ENCODE measurements at places on chromosomes 16 and 17.

DNA sequence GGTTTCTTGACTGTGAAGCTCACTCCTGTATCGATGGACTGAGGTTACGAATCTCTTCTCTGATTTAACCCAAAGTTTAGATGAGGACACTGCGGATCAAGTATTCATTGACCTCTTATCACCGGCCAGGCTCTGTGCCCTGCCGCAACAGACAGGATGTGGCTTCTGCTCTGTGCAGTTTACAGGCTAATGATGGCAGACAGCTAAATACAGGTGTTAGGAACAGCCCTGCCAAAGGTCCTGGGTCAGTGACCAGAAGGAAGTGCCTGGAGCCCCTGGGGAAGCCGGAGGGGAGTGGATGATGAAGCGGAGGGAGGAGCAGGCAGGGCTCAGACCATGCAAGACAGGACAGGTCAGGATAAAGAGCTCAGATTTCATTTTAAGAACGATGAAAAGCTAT lies 44.4 kb downstream of the HAPSTR1 start:
- DNase-seq, result no peak

GRCh38 chr17:58338841-58339754 lies 10.5 kb upstream of the TSPOAP1 start:
- DNase-seq, result no peak

DNA sequence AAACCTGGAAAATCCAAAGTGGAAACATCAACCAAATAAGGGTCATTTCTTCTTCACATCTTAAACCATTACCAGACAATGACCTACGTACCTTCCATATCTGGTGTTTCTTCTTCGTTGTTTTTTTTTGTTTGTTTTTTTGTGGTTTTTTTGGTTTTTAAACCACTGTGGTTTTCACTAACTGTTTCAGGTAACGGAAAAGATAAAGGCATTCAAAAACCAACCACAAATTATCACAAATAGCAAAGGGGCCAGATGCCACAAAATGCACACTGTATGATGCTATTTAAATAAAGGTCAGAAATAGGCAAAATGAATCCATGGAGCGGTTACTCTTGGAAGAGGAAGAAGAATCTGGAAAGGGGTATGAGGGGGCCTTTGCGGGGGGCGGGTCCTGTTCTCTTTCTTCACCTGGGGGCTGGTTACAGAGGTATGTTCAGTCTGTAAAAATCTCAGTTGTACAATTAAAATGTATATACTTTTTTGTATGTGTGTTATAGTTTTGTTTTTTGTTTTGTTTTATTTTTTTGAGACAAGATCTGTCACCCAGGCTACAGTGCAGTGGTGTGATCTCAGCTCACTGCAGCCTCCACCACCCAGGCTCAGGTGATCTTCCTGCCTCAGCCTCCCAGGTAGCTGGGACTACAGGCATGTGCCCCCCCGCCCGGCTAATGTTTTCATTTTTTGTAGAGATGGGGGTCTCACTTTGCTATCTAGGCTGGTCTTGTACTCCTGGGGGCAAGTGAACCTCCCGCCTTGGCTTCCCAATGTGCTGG lies 29.6 kb downstream of the LITAF start:
- peak; percentile 34 for DNase-seq

- peak; percentile 15 for DNase-seq
These were observed 32.7 kb upstream of the RPH3AL start for GRCh38 chr17:385178-385835.

GRCh38 chr17:47693731-47694580 lies at the start of gene TBKBP1:
Gene TBKBP1, plus strand, starts transcription at chr17:47694161. Its CDS starts 1,952 bp downstream, at chr17:47696113.
- DNase-seq, result peak; percentile 32
